ENCODE measurements at places on chromosomes 13 and 19.
A peak's percentile ranks its signal among the peaks of the same experiment; 100 is the strongest.

DNA sequence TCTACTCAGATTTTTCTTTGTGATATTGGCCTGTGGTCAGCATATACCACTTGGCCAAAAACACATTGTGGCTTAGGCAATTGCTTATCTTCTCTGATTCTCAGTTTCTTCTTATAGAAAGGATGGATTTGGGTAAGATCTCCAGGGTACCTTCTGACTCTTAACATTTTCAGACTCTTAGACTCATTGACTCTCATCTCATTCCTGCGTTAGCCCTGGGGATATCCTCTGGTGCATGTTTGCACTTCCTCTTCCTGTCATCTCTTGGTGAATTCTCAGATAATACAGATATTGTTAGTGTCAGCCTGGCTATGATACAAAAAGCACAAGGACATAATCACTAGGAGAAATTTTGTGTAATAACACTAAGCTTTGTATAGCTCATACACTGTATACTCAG lies 492.5 kb upstream of the GPC6 start:
- no peaks in the 10 kb centered on the region for H3K4me1 ChIP-seq
- no peak overlapping the region for H3K4me3 ChIP-seq
- no peaks in the 10 kb centered on the region for H3K36me3 ChIP-seq
- no peak overlapping the region for H3K27ac ChIP-seq

DNA sequence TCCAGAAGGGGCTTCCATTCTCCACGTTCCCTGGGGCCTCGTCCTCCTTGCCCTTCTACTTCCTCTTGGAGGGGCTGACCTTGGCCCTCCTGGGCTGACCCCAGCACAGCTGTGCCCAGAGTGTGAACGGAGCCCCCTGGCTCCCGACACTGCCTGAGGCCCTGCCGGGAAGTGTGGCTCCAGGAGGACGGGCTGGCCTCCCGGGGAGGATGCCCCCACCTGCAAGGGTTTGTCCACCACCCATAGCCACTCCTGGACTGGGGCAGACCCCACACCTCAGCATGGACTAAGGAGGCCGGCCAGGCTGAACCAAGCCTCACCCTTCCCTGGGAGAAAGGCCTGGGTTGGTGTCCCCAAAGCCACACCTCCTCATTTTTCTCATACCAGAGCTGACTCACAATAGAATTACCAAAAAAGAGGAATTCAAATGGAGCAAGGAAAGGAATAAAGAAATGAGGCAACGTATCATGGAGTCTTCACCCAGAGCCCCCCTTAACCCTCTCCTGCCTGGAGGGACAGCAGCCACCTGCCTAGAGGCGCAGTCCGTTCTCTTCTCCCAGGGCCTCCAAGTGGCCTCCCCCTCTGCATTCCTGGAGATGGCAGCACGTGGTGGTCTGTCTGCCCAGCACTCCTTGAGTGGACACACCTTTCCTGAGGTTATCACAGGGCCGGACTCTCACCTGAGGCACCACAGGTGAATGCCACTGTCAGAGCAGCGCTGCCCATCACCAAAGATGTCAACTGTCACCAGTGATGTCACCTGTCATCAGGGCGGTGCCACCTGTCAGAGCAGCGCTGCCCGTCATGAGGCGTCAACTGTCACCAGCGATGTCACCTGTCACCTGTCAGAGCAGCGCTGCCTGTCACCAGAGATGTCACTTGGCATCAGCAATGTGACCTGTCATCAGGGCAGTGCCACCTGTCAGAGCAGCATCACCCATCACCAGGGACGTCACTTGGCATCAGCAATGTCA lies 3.1 kb upstream of the C13orf46 start:
- peak overlapping the region; percentile 45 for H3K27ac ChIP-seq
- DNase-seq: peak; percentile 67
- H3K4me1 ChIP-seq: peaks cover 9% of the 10 kb centered on the region
- peaks cover 46% of the 10 kb centered on the region for H3K36me3 ChIP-seq

DNA sequence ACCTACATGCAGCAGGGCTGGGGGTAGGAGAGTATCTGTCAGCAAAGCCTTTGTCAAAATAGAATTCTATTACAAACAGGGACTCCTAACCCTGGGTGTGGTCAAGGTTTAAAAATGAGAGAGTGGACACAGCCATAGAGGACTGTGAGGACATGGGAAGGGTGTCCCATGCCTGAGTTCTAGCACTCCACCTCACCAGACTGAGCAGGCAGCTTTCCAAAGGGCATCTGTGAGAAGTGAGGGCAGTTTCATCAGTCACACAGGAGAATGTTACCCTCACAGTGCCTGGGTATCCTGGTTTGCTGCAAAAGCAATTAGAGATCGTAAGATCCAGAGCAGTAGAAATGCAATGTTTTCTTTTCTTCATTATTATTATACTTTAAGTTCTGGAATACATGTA lies 174.9 kb upstream of the UBL3 start:
- no peak overlapping the region for H3K4me3 ChIP-seq
- no peak overlapping the region for H3K27ac ChIP-seq
- H3K4me1 ChIP-seq: no peaks in the 10 kb centered on the region
- H3K27me3 ChIP-seq: no peaks in the 10 kb centered on the region
- no peak for DNase-seq
- H3K36me3 ChIP-seq: no peaks in the 10 kb centered on the region

GRCh38 chr19:43895727-43896308 lies 39.3 kb downstream of the ZNF45 start:
- H3K36me3 ChIP-seq: no peaks in the 10 kb centered on the region
- H3K27ac ChIP-seq: no peak overlapping the region
- DNase-seq: no peak
- H3K27me3 ChIP-seq: no peaks in the 10 kb centered on the region

DNA sequence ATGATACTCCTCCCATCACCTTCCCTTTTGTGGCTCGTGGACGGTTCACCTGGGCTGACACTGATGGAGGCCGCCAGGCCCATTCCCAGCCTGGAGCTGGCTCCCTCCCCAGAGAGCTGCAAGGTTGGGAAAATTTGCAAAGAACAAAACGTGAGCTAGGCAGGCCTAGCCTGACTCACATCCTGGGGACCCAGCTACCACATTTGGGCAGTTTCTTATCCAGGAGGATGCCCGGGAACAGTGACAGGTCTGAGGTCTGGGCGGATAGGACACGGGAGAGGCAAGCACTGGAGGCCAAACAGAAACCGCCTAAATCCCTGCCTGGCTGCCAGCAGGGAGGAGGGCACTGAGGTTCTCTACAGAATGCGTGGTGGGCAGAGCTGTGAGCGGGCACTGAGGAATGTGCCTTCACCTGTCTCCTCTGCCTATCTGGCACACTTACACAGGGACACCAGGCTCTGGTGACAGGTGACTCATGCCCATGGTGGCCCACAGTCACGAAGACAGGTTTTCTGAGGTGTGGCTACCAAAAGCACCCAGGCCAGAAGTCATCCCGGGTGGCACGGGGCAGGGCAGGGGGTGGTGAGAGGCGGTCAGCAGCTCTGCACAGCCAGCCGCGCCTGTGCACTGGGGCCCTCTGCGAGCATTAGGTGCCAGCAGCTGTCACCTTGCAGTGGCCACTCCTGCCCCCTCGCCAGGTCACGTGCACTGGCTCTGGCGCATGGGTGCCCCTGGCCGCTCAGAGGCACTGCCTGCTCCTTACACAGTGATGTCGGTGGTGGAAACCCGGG lies 23.2 kb downstream of the SH3GL1 start:
- H3K4me1 ChIP-seq: peaks cover 80% of the 10 kb centered on the region
- H3K36me3 ChIP-seq: no peaks in the 10 kb centered on the region

DNA sequence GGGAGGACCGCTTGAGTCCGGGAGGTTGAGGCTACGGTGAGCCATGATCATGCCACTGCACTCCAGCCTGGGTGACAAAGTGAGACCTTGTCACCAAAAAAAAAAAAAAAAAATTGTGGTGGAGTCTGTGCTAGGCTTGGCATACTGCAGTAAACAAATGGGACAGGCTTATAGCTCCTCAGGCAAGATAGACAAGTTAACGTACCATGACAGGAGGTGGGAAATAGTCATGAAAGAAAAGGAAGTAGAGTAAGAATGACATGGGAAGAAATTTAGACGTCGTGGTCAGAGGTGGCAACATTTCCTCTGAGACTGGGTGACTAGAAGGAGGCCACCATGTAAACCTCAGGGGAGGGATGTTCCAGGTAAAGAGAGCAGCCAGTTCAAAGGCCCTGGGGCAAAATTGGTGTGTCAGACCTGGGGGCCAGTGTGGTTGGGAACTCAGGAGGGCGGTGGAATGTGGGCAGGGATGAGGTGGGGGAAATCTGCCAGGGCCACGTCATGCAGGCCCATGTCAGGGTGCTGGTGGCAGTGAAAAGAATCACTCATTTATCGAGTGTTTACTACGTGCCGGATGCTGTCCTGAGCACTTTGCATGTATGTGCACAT lies 5.6 kb downstream of the SNRPA start:
- DNase-seq: no peak
- H3K4me3 ChIP-seq: no peak overlapping the region

GRCh38 chr13:29743201-29743786 lies 107.1 kb downstream of the UBL3 start:
- no peaks in the 10 kb centered on the region for H3K27me3 ChIP-seq
- H3K36me3 ChIP-seq: no peaks in the 10 kb centered on the region
- H3K4me3 ChIP-seq: no peak overlapping the region
- H3K4me1 ChIP-seq: no peaks in the 10 kb centered on the region
- H3K27ac ChIP-seq: no peak overlapping the region
